Dorsolateral prefrontal cortex (tissue), 122 donors: ENCODE measurements at places on chromosomes 4 and X. TPM values are rescaled to one million over a fixed set of nuclear protein-coding genes. Genes with fewer than 3 reads are reported as not detected.

The CENPI gene
- total RNA-seq: 2.0 TPM

The RHOXF1 gene
- total RNA-seq: 2.0 TPM

The WNK3 gene
- 12.9 TPM for total RNA-seq

The ARMCX2 gene
- total RNA-seq: 74.4 TPM

The PAGE2 gene
- not detected for total RNA-seq

GRCh38 chrX:135544338-135544948 is 24.0 kb downstream of the INTS6L start:
- DNase-seq: no peak

GRCh38 chr4:152870606-152871005 is 65.5 kb upstream of the FHDC1 start:
- DNase-seq: no peak

DNA sequence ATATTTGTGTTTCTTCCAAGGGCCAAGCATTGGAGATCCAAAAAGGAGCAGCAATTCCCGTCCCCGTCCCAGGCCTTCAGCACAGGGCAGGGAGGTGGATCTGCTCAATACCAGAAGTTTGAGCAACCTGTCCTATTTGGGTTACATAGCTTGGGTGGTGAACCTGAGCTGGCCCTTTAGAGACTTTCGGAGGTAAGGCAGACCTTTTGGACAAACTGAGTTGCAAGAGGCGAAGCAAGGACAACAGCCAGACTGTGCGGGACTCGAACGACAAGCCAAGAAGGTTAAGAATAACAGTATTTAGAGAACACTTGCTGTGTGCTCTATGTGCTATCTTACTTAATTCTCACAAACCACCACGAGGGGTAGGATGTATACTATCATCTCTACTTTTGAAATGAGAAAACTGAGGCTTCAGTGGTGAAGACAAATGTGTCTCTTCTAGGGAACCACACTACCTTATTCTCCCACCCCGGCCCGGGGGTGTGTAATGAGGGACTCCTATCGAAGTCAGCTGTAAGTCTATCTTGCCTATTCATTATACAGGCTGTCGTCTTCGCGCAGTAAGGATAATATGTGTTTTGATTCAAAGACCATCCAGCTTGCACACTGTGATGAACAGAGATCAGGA is 1.3 kb downstream of the NOP14 start:
- no peak for DNase-seq

- peak; percentile 93 for DNase-seq
Measured at GRCh38 chrX:153667956-153668396, 5.6 kb downstream of the PNCK start.

GRCh38 chrX:23364416-23364815 is 29.8 kb downstream of the PTCHD1 start:
- DNase-seq: no peak

DNA sequence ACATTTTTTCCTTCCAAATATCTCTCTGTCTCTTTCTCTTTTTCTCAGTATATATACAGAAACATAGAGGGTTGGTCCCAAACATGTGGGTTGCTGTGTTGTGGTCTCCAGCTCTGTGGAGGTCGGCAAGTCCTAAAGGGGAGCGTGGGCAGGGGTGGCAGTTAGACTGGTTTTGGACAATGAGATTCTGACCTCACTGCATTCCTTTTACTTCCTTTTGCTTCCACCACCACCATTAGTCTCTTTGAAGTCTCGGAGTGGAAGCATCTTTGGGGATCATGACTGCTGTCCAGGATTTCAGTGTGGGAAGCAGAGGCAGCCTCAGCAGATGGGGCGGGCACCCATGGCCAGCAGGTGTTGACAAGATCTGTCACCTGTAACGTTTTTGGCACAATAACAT is 1091.8 kb downstream of the RAPGEF2 start:
- no peak for DNase-seq

- DNase-seq: peak; percentile 28
Measured at GRCh38 chr4:48162162-48162561, 28.1 kb upstream of the TXK start.

GRCh38 chr4:16608123-16608522 is 290.3 kb downstream of the LDB2 start:
- no peak for DNase-seq
